ENCODE measurements at places on chromosomes 13 and 19. TPM values are rescaled to one million over a fixed set of nuclear protein-coding genes. Genes with fewer than 3 reads are reported as not detected.

DNA sequence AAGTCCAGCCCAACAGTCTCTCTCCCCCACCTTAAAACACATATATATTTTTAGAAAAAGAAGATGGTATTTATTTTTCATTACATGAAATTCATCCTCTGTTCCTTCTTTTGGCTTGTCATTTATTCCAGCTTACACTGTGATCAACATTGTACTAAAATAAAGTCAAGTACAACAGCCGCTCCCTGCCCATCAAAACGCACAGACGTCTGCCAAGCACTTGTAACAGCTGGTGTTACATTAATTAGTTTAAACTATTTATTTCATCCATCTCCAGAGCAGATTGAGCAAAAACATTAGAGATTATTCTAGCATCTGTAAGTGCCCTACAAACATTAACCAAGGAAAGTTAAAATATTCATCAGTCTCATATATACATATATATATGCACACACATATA, 350.5 kb downstream of the DACH1 start:
- DNase-seq: no peak

The C19orf85 gene
- total RNA-seq: not detected

GRCh38 chr13:37656247-37656940, 57.8 kb upstream of the POSTN start:
- DNase-seq: no peak

DNA sequence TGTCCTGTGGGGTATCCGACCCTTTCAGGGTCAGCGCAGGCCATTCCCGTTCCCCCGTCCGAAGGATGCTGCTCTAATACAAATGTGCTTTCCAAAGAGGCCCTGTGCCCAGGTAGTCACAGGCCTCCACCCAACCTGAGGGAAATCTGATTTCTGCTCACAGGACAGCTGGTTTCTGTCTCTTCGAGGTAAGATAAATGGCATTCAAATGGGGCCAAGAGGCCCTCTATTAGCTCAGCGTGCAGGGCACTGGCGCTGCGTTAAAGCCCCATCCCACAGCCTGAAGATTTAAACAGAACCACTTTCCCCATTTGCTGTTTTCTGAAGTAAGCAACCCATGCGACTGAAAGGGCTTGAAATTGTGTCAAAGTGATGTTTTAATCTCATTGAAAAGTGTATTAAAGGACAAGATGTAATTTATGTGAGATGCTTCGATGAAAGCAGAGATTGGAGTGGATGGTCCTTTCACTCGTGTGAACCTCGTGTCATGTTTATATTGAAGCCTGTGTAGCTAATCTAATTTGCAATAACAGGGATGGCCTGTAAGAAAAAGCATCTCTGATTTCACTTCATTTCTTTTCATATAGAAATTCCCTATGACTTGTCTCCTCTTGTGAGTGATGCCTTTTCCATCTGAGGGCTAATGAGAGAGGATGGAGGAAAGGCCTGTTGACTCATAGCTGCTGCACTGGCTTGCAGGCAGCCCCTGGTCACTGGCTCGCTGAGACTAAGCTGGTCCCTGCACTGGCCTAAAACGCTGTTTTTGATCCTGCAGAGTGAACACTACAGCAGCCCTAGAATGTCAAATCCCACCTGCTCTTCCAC, 7.3 kb upstream of the SOX1 start:
- no peak for DNase-seq

DNA sequence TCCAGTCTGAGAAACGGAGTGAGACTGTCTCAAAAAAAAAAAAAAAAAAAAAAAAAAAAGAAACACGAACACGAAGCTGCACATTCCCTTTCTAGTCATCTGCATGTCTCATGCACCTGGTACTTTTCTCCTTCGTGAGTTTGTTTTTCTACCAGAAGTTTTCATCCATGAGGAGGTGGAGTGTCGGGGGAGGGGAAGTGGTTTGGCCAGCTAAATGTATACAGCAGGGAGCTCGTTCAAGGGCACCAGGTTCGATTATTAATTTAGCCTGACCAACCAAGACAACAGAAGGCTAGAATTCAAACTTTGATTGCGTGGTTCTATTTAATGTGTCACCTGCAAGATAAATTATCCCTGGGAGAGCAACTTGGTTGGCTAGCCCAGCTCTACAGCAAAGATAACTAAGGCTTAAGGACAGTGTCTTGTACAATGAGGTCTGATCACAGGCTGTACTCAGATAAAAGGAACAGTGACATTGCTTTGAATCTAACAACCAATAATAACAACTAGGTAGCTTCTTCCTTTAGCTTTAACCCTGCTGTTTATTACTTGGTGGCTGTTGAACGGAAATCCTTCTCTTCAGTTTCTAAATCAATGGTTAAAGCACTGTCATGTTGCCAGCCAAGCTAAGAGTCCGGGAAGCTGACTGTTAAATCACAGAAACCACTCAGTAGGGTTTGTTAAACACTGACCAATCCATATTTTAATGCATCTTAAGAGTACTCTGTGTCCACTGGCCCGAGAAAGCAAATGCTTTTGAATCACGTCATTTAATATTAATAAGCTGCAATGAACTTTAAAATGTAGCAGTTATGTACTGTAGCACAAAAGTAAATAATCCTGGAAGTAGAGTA, 98.4 kb upstream of the STARD13 start:
- DNase-seq: no peak

Measured in sciatic nerve (tissue), 2 donors.